ENCODE measurements at places on chromosomes 5 and 9. TPM values are rescaled to one million over a fixed set of nuclear protein-coding genes. Genes with fewer than 3 reads are reported as not detected.

Gene RASGRF2
- polyA plus RNA-seq = 2.4 TPM

DNA sequence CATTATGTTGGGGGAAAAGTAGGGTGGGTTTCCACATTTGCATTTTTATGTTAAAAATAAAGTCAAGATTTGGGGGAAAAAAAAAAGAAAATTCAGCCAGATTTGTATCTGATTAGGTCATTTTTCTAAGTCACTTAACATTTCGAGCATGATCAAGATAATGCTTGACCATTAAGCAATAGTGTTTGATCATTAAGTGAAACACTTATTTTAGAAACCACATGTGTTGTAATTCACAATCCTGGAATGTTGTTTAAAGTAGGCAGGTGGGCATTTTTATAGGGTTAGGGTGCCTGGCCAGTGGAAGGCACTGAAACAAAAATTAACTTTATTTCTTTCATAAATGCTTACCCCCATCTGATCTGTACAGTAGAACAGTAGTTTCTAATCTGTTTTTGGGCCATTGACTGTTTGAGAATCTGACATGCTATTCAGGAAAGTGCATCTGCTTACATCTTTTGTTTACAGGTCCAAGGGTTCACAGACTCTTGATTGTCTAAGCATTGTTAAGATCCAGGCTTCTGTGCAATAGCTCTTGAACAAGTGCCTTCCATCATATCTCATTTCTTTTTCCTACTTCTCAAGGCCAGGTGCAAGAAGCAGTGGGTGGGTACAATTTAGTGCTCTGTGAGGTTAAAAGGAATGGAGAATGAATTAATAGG is 9.1 kb downstream of the ZCCHC9 start:
- no peak for DNase-seq

DNA sequence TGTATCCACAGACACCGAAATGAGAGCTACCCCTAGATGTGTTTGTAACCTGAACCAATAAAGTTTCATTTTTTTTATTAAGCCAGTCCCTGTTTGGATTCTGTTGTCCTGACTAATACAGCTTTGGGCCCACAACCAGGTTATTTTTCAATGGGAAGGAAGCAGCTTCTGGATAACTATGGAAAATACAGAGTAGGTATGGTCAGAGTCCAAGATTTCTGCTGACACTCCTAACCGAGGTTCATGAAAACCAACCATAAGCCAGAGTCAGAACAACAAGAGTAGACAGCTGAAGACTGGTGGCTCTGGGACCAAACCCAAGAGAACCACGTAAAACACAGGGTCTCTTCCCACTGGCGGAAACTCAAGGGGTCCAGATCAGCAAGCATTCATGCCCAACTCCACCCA is 10.8 kb downstream of the KLF9 start:
- no peak for DNase-seq

Gene HAVCR2
- polyA plus RNA-seq = 11.9 TPM

DNA sequence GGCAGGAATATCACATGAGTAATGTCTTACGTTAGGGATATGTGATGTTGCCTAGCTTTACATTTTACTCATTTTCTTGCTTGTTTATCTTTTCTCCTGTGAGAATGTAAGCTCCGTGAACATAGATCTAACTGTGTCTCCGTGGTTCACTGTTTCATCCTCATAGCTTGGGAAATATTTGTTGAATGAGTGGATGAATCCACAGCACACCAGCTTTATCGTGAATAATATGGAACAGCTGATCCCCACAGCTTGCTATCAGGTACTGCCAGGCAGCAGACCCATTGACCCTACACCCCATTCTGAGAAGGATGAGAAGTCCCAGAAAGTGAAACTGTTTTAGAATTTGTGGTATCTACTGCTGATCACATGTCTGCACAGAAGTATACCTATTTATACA is 106.8 kb upstream of the FBN2 start:
- DNase-seq = no peak

DNA sequence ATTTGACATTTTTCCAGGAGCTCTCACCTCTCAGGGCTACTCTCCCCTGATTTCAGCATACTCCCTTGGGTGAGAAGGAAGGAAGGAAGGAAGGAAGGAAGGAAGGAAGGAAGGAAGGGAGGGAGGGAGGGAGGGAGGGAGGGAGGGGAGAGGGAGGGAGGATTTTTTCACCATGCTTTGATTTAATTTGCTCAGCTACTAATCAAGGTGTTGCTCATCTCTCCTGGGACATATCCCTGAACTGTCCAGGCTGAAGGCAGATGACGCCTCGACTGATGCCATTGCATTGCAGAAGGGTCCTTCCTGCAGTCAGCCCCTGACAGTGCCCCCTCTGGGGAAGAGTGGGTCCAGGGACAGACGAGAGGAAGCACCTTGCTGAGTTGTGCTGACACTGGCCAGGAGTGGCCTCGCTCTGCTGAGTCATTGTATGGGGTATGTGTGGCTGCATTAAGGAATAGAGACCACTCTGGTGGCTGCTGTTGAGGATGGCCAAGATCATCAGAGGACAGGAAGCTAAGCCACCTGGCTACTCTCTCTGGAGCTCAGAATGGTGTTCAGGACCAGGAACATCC is 43.6 kb upstream of the CRB2 start:
- DNase-seq = no peak

Gene HMGXB3
- 40.2 TPM for polyA plus RNA-seq

DNA sequence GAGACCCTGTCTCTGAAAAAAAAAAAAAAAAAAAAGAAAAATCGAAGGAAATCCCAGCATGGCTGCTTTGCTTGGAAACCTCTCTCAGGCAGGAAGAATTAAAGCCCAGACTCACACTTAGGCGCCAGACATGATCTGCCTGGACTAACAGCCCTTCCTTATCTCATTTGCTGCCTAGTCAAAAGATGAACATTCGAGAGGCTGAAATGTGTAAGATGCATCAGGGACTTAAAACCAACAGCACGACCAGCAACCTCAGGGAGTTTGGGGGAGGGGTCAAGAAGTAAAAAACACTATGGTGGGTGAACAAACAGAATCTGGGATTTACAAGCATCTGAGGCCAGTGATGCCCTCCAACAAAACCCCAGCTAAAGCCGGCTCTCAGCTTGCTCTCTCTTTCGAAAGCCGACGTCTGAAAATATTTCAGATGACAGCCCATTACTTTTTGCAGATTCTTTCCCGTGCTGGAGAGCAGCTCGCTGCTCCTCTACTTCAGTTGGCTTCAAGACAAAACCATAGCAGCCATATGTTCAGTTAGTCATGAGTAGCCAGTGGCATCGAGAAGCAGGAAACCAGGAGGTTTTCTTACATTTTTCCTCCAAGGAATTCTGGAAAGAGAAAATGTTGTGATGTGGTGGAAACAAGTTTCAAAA is 249.9 kb downstream of the MARCHF11 start:
- DNase-seq = no peak

DNA sequence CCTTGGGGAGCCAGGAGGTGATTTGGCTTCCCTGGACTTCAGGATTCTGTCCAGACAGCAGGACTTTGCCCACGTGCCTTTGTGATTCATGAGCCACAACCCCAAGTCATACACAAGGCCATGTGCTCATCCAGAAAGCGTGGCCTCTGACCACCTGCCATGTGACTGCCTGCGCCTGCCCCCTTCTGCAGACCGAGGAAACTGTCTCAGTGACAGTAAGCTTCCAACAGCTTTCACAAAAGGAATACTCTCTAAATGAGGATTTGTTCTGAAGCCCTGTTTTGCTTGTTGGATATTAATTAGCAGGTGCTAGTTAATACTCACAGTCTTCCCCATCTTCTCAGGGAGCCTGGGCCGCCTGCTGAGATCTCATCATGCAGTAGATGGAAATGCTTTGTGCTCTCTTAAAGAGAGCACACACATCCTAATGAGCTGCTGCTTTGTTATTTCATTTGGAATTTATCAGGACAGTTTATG is 36.9 kb upstream of the ANGPTL2 start:
- no peak for DNase-seq

Gene C1QTNF3
- polyA plus RNA-seq = 49.1 TPM

DNA sequence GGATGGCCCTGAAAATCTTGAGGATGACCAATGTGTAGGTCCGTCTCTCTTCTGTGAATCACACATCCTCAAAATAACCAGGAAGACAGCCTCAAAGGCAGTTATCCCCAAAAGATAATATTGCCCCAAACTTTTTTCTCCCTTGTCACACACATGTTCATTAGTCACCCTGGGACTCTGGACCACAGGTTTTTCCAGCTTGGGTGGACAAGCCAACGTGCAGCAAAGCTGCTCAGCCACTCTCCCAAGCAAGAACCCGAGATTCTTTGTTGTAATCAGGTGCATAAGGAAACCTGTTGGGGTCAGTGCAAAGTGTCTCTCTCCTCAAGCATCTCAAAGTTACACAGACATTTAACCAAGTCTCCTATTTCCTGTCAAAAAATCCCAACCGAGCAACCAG is 196.6 kb downstream of the GNA14 start:
- no peak for DNase-seq

GRCh38 chr9:6272229-6272598 is 56.0 kb upstream of the TPD52L3 start:
- no peak for DNase-seq

DNA sequence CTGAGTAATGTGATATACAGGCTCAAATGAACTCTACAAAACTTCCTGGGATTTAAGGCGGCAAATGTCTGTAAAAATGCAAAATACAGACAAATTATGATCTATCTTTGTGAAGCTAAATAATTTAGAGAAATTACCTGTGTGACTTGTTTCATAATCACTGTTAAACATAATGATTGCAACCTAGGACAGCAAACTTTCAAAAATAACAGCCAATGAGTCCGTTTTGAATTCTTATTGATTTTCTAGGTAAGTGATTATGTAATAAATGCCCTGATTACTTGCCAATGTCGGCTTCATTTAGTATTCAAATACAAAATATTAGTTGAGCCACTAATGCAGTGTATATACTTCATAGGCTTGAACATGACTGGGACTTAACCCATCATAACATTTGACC is 238.2 kb upstream of the DAB2 start:
- DNase-seq = no peak

DNA sequence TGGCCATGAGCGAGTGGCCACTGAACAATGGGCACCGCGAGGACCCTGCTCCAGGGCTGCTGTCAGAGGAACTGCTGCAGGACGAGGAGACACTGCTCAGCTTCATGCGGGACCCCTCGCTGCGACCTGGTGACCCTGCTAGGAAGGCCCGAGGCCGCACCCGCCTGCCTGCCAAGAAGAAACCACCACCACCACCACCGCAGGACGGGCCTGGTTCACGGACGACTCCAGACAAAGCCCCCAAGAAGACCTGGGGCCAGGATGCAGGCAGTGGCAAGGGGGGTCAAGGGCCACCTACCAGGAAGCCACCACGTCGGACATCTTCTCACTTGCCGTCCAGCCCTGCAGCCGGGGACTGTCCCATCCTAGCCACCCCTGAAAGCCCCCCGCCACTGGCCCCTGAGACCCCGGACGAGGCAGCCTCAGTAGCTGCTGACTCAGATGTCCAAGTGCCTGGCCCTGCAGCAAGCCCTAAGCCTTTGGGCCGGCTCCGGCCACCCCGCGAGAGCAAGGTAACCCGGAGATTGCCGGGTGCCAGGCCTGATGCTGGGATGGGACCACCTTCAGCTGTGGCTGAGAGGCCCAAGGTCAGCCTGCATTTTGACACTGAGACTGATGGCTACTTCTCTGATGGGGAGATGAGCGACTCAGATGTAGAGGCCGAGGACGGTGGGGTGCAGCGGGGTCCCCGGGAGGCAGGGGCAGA is 53.3 kb downstream of the JADE2 start:
- DNase-seq = no peak

DNA sequence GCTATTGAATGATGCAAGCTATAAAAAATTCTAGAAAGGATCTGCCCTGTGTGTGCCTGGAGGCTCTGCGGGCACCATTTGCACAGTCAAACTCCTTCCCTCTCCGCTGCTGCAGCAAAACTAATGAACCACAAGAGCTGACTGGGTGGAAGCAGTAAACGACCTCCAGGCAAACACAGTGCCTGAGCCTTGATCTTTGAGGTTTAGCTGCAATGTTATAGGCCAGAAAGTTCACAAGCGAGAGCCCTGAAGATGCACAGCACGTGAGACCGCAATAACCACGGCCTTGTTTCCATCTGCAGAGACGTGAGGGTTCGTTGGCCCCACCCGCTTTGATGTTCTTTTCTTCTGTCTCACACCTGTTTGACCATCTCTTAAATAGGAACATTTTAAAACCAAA is 69.2 kb upstream of the S1PR3 start:
- DNase-seq = no peak

DNA sequence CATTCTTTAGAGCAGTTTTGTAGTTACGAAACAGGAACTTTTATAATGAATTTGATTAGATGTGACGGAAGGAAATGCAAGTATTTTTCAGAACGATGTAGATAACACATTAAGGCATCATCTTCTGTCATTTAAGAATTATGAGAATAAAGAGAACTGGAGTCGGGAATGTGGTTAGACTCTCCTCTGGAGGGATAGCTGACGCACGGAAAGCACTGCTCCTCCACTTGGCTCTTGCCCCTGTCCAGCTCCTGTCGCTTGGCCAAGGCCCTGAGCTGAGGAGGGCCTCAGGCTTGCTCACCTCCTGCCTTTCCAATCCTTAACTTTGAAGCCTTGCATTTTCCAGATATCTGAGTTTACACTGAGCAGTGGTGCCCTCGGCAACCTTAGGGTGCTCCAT is 60.5 kb downstream of the MAP1B start:
- DNase-seq = no peak

Gene ADGRV1
- 8.4 TPM for polyA plus RNA-seq

Gene TMEM167A
- polyA plus RNA-seq = 96.2 TPM

Gene SEMA6A
- polyA plus RNA-seq = 66.4 TPM

Gene DOCK2
- 2.6 TPM for polyA plus RNA-seq

DNA sequence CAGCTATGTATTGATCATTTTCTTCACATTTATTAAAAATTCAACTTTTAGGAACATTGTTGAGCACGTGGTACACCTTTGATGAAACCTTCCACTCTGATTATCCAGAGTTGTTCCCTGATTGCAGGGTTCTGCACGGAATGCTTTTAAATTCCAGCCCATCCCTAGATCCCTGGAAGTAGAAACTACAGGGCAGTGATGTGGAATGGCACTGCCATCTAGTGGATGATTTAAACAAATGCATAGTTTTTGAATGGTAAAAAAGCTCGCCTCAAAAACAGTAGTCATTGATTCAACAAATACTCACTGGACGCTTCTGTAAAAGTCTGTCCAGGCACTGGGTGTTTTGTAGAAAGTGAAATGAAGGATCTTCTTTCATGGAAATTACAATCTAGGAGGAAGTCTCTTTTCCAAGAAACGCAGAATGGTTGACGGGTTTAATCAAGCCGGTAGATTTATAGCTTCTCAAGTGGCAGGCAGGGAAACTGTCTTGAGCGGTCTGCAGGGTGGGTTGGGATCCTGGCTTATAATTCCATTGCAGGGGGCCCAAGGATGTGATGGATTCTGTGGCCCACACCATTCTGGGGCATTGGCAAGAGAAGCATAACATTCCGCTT is 118.4 kb downstream of the ARHGAP26 start:
- no peak for DNase-seq

DNA sequence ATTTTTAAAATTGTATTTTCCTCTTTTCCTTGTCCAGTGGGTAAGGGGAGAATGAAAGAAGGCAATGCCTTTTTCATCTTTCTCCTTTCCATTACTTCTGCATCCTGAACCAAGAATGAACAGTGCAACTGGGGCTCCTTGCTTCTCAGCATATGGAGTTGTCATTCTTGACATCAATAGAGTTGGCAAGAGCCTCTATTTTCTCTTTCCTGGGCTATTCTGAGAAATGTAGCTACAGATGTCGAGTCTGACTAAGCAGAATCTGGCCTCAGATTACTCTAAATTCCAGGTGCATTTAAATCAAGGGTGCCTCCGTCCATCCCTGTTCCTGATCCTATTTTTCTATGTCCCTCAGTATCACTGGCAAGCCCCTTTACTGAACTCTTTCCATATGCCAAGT is 244.8 kb downstream of the GLIS3 start:
- no peak for DNase-seq

Gene GARIN3
- polyA plus RNA-seq = not detected
